ENCODE measurements at places on chromosomes 12 and 14.
A peak's percentile ranks its signal among the peaks of the same experiment; 100 is the strongest.

GRCh38 chr12:3641428-3642018, 111.4 kb downstream of the CRACR2A start:
- no peak for DNase-seq

- DNase-seq, result no peak
Measured at GRCh38 chr12:126418400-126418799, 1353.2 kb downstream of the AACS start.

DNA sequence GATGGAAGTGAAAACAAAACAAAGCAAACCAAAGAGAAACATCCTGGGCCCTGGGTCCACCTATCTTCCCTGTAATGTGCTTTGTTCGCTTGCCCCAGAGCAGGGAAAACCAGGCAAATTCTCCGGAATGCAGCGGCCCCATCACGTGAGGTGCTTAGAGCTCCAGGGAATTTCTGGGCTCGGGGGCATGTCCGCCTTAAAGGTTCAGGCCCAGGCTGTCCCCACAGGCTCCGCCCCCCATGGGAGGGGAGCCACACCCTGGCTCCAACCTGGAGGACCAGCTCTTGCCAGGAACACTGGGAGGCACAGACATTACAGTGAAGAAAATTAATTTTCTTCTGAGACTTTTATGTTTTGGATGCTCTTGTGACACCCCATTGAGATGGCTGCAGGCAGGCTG, 69.9 kb downstream of the RBM19 start:
- no peak for DNase-seq

GRCh38 chr14:37589715-37590427, 5.2 kb downstream of the FOXA1 start:
- no peak for DNase-seq

DNA sequence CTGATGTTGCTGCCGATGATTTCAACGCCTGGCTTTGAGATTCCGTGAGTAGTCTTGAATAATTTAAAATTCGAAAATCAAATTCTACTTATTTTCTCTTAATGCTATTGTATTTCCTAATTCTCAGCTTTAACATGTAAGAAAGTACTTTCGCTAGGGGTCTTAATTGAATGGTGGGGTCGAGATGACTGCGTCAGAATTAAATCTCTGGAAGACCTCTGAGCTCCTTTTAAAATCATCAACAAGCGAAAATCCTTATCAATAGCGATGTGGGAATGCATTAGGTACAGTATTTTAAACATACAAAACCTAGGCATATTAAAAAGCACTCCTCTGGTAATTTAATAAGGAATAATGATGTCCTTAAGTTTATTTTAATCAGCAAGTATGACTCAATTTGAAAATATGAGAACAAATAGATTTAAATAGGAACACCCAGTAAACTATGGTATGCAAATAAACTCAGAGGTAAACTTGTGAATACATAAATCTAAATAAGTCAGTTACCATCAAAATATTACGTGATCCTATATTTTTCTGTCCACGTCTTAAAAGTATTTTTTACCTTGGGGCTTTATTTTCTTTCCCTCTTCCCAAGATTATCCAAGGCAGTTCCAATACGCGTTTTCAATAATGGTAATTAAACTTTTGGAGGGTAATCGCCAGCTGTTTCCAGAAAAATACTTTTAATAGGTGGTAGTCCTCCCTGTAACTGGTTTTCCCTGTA, 1.4 kb downstream of the FOXA1 start:
- no peak for DNase-seq

DNA sequence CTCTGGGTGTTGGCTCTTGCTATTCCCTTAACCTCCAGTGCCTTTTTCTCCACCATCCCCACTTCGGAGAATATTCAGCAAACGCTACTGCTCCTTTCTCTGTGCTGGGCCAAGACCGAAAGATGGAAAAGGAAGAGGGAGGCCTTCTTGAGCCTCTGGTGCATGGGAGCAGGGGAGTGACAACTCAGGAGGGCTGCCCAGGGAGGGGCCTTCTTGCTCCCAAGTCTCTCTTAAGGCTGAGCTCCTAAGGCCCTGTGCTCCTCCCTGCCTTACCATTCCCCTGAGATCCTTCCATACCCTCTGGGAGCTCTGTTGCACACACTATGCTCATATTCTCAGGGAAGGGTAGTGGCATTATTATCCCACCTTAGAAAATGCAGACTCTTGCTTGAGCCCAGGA, 34.9 kb downstream of the SH2B3 start:
- DNase-seq, result no peak

GRCh38 chr14:52951681-52952554, 1.1 kb upstream of the FERMT2 start:
- no peak for DNase-seq

- DNase-seq, result no peak
Measured at GRCh38 chr14:99930420-99931274, 134.6 kb upstream of the EVL start.

DNA sequence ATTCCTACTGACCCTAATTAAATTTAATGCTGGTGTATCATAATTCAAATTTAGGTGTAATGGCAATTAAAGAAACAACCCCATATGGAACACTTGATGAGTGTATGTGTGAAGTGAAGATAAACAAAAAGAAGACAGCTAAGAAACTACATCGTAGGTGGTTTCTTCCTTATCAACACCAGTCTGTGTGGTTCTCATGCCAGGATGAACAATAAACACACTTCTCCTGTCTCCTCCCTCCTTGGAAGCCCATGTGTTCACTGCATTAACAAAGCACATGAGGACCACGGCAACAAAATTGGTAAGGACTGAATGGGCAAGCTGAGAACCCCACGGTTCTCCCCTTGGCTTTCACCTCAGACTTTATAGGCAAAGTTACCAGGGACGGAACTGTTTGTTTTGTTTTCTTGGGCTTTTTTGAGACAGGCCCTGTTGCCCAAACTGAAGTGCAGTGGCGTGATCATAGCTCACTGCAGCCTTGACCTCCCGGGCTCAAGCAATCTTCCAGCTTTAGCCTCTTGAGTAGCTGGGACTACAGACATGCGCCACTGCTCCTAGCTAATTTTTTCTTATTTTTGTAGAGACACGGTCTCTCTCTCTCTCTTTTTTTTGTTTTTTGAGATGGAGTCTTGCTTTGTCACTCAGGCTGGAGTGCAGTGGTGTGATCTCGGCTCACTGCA, 71.0 kb downstream of the TRAFD1 start:
- DNase-seq, result no peak

DNA sequence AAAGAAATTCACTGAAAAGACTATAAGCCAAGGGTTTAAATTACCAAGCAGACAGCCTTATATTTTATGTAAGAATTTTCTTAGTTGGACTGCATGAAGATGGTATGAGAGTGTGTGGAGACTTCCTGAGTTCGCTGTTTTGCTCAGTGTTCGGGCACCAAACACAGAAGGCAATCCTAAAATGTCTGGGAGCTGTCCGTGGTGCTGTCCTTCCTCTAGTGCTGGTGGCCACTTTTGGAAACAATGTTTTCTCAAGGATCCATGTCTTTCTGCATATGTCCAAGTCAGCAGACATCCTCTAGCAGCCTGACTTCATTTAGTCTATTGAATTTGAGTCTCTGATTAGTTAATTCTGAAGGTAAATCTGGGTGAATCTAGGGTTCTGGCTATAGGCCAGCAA, 135.8 kb downstream of the SLC8A3 start:
- no peak for DNase-seq

DNA sequence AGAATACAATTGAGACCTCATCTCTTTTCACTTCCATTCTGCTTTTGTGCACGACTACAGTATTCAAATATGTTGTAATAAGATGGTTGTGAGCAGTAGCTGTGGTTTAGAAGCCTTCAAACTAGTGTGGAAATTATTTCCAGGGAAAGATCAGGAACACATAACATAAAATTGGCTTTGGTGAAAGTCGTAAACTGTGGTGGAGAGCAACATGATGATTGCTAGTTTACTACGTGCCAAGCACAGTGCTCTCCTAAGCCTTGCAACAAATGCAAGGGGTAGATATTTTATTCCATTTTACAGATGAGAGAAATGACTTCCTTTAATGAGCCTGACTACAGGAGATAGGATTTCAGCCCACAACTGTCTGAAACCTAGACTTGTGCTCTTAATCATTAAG, 172.4 kb upstream of the LMNTD1 start:
- no peak for DNase-seq

- no peak for DNase-seq
Measured at GRCh38 chr14:35632271-35632670, 98.3 kb downstream of the INSM2 start.

GRCh38 chr14:104389326-104390220, 190.0 kb upstream of the C14orf180 start:
- no peak for DNase-seq

GRCh38 chr12:92759634-92760268, 57.0 kb downstream of the PLEKHG7 start:
- DNase-seq, result no peak

DNA sequence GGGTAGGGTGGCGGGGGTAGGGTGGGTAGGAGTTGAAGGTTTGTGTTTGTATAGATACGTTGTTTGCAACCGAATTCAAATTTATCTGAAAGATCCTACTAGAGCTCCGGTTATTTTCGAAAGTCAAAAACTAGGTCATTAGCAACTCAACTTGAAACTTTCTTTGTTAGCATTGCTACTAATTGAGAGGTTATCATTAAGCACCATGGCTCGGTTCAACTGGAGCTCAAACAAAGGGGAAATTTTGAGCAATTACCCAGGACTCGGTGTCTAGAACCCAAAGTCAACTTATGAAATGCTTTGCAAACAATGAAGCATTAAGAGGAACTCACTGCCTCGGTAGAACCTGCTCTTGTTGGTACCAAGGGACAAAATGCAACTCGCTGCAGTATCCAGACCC, 207.7 kb downstream of the BCAT1 start:
- DNase-seq, result no peak

DNA sequence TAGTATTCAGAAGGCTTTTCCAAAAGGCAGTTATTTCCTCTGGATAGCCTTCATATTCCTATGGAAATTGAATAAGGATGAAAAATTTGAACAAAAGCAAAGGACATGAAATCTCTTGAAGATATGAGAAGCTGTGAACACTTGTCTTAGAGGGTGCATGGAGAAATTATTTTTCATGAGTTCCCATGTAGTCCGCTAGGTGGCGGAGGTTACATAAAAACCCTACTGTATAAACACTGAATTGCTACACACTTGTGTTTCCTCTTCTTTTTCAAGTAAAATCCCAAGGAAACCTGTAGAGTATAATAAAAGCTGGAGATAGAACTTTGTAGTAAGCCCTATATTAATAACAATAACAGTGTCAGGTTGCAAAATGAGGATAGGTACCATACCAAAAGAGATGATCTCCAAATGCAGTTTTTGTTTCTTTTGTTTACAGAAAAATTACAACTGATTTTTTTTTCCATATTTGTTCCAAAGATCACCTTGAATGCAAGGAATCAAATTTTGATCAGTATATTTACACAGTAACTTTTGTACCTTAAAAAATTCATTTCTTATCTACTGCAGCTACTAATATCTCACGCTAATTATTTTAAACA, 37.8 kb upstream of the OR4E1 start:
- DNase-seq, result no peak

DNA sequence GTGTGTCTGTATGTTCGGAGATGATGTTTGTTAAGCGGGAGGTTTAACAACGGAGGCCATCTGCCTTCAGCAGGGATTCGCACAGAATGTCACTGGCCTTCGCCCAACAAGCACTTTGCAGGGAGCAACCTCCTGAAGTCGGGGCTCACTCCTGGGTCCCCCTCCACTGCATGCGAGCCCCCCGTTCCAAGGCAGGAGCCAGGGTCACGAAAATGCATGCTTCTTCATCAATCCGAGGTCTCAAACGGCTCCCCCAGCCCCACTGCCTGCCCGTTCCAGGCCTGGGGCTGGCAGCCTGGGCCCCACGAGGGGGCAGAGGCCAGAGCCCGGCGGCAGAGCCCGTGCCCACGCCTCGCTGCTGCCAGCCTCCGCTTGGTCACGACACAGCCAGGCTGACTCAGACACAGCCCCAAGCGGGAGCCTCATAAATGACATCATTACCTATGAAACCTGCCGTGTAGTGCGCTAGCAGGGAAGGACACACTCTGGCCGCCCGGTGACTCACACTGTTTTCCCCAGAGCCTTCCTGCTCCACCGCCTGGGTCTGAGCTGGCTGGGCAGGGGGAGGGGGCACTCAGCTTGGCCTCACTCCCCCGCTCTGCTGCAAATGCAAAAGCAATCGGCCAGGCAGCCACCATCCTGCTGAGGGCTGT, 169.5 kb upstream of the RTL1 start:
- peak; percentile 74 for DNase-seq

GRCh38 chr12:62934239-62934798, 631 bp downstream of the PPM1H start:
- DNase-seq, result no peak

- no peak for DNase-seq
Measured at GRCh38 chr12:121849665-121850064, 9.0 kb downstream of the HPD start.

DNA sequence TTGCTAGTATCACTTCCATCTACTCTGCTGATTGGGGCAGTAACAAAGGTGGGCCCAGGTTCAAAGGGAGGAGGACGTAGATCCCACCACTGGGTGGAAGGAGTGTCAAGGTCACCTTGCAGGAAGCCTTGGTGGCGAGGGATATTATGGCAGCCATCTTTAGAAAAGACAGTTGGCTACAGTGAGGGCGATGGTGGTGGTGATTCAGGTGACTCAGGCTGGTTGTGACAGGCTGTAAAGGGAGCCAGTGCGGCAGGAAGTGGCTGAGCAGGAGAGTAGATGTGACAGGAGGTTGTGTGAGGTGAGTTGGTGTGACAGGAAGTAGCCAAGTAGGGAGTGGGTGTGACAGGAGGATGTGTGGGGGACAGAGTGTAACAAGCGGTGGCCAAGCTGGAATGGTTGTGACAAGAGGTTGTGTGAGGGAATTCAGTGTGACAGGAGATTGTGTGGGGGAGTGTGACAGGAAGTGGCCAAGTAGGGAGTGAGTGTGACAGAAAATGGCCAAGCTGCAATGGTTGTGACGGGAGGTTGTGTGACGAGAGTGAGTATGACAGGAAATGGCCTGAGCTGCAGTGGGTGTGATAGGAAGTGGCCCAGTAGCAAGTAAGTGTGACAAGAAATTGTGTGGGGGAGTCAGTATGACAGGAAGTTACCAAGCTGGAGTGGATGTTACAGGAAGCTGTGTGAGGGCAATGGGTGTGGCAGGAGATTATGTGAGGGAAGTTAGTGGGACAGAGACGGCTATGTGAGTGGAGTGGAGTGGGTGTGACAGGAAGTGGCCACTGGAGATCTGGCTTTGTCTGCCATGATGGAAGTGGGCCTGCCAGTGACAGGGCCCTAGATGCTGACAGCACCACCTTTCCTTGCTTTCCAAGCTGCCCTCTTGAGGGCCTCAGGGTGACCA, 136.5 kb upstream of the MYL2 start:
- DNase-seq, result no peak

Measured in NK-92 treated with Interleukin-12 subunit alpha and Interleukin-12 subunit beta, amount 100 ng/mL, for 24 hours (cell line).